ENCODE measurements at places on chromosomes 1 and 21.

GRCh38 chr1:164701189-164701761 is 142.3 kb downstream of the PBX1 start:
- no peak for DNase-seq

DNA sequence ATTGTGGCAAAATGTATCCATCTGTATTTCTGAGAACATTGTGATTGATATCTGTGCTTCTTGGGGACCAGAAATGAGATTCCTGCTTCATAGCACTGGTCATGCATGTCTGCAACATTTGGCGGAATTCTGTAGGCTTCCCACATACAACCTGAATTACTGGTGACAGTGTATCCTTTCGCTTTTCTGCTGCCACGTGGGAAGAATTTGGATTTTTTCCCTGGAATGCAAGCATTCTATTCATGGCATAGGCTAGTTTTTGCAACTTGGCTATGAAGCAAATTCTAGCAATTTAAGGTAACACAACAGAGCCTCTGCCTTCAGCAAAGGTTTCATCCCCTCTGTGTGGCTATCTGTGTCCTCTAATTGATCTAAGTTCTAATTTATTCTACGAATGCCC is 85.9 kb downstream of the BCAR3 start:
- no peak for DNase-seq

- DNase-seq, result no peak
These were observed 5.1 kb upstream of the TMCO4 start for GRCh38 chr1:19804831-19805251.

DNA sequence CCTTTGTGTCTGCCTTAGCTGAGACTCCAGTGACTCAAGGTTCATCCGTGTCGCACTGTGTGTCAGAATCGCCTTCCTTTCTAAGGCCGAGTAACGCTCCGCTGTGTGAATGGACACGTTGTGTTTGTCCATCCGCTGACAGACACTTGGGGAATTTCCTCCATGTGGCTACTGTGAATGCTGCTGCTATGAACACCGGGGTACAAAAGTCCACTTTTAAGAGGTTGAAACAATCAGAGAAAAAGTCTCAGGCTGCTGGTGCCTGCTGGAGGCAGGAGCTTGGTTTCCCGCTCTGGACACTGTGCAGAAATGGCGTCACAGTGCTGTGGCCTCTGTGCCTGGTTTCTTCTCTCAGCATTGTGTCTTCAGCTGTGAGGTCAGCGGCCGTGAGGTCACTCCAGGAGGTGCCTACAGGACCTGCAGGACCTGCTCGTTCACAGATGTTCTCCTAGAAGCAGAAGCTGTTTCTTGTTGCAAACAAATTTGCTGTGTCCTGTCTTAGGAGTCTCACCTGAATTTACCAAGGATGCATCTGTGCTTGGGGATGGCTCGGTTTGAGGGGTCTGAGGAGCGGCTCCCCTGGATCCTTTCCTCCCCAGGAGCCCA is 34.2 kb downstream of the KRTAP10-1 start:
- DNase-seq, result no peak

DNA sequence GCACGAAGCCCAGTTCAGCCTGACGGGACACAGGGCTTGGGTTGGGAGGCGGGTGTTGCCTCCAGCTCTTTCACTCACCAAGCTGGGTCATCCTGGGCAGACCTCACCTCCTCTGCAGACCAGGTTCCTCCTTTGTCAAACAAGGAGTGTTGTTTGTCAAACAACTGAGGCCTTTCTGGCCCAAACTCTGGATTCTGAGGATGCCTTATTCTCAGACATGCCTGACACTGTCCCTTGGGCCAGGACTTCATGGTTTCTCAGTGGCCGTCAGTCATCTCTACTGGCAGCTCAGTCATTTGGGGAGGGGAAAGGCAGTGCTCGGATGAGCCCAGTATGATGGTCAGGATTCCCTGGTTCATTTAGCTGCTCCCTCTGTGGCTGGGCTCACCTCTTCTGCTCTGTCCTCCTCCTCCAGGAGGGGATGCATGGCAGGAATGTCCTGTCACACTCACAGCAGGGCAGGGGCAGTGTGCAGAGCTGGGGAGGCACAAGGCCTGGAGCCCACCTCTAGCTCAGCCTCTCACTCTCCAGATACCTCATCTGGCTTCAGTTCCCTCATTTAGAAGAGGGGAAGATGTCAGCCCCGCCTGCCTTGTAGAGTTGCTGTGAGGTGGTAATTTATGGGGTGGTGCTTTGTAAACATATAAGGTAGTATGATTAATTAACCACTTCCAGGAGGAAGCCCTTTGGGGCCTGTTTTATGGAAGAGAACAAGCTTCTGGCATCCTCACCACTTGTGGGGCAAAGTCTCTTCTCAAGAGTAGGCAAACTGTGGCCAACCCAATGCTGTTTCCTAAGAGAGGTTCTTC is 20.6 kb downstream of the SLC2A1 start:
- no peak for DNase-seq

GRCh38 chr1:41110736-41111135 is 89.2 kb upstream of the SLFNL1 start:
- no peak for DNase-seq

- no peak for DNase-seq
These were observed 99.2 kb upstream of the IFFO2 start for GRCh38 chr1:19055701-19056100.

- peak; percentile 49 for DNase-seq
These were observed 425.7 kb upstream of the USP24 start for GRCh38 chr1:55640708-55641473.

- DNase-seq, result no peak
These were observed 9.4 kb downstream of the PHACTR4 start for GRCh38 chr1:28378906-28379305.

- no peak for DNase-seq
These were observed 886.9 kb downstream of the AMY1C start for GRCh38 chr1:104636581-104636980.

DNA sequence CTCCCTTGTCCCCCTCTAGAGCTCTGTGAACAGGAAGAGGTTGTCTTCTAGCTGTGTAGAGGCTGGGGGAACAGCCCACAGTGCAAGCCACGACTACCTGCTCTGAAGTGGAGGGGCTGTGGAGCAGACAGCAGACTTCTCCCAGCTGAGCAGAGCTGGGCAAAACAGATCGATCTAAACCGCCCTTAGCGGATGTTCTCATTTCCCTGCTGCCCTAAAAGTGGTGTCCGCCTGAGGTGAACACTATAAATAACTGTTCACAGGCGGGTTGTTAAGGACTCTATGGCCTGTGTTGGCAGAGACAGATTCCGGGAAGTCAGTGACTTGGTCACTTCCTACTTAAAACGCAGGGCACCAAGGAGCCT is 203.2 kb downstream of the RHOU start:
- DNase-seq, result no peak

DNA sequence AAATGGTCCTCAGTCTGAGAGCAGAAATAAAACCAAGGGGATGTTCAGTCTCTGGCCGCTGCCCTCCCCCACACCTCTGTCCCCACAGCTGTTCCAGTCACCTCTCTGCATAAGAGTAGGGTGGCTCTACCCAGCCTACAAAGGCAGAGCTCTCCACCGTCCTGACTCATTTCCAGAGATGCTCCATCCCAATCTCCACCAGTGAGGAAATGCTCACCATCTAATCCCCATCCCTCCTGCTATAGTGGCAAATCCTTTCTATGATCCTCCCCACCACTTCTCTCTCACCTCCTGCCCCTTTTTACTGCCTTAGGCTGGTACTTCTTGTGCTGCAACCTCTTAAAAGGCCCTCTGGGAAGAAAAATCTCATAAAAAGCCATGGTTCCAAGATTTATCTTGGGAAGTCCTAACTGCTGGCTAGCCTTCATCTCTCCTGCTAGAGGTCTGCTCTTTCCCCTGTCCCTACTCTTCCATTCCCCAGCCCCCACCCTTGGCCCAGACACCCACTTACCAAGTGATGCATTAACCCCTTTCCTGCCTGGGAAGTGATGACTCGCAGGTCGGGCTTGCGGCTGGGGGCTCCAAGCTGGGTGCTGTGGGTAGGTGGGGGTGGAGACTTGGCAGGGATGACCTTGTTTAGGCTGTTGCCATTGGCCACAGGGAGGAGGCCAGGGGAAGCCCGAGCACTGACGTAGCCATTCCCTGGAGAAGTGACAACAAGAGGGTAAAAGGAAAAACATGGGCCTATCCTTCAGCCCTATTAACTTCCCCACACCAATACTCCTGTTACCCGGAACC is 23.9 kb downstream of the MEF2D start:
- no peak for DNase-seq

DNA sequence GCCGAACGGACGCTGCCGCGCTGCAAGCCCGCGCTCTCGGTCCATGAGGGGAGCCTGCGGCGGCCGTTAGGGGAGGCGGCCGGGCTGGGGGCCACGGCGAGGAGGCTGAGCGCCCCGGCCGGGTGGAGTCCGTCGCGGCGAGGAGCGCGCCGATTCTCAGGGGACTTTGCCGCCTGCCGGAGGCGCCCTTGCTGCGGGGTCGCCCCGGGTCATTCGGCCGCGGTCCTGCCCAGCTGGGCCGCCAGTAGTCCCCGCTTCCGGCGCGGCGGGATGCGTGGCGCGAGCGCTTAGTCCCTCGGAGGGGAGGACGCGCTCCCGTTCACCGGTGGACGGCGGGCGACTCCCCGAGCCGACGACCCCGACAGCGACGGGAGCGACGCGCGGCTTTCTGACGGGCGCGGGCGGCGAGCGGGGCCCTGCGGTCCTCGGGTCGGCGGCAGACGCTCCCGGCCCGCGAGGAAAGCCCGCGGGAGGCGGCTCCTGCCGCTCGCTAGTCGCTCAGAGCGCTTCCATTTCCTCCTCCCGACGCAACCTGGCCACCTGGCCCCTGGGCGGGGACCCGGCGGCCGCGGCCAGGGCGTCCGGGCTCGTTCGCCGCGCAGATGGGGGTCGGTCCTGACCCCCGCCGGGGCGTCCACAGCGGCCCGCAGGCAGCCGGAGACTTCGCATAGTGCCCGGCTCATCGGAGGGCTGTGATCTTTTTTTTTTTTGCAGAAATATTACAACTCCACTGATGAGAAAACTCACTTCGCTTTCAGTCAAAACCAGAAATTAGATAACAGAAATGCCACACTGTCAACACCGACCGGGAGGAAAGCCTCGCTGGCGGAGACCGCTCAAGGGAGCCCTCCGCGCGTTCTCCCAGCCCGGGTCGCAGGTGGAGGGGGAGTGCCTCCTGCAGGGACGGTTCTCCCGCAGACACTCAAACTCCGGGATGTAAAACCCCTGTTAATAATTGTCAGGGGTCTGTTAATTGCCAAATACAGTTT is 641 bp upstream of the ZBTB21 start:
- peak; percentile 28 for DNase-seq

- peak; percentile 78 for DNase-seq
These were observed 36.3 kb downstream of the DHCR24 start for GRCh38 chr1:54850737-54851136.

GRCh38 chr21:16407403-16408240 is 677.8 kb downstream of the USP25 start:
- DNase-seq, result no peak

DNA sequence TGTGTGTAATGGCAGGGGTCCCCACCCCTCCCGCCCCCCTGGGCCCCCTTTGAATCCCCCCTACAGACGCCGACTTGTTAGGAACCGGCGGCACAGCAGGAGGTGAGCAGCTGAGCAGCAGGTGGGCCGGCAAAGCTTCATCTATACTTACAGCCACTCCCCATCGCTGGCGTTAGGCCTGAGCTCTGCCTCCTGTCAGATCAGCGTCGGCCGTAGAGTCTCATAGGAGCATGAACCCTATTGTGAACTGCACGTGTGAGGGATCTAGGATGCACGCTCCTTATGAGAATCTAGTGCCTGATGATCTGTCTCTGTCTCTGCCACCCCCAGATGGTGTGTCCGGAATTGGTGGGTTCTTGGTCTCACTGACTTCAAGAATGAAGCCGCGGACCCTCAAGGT is 14.9 kb upstream of the VPS26C start:
- no peak for DNase-seq

- no peak for DNase-seq
These were observed 12.4 kb downstream of the ARPC5 start for GRCh38 chr1:183622884-183623785.

DNA sequence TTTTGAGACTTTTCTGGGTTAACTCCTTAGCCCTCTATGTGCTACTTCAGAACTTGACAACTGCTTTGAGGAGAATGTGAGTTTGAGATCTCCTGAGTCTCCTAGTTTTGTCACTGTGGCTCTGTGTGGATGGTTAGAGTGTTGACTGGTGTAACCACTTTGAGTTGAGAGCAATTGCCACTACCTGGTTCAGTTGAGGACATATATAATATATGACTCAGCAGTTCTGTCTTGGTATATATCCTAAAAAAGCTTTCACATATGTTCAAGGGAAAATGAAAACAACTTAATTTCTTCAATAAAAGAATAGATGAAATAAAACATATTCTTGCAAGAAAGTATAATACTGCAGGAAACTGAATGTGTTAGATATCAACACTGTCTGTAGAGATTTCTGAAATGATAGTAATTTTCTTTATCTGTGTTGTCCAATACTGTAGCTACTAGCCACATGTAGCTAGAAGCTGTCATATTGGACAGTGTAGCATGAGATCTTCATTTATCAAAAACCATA is 96.7 kb upstream of the QSOX1 start:
- DNase-seq, result no peak

GRCh38 chr1:226903819-226904716 is 33.7 kb downstream of the PSEN2 start:
- DNase-seq, result no peak

GRCh38 chr1:54096227-54096876 is 42.9 kb downstream of the TCEANC2 start:
- no peak for DNase-seq

GRCh38 chr1:118809586-118809985 is 178.6 kb downstream of the TBX15 start:
- DNase-seq, result no peak

DNA sequence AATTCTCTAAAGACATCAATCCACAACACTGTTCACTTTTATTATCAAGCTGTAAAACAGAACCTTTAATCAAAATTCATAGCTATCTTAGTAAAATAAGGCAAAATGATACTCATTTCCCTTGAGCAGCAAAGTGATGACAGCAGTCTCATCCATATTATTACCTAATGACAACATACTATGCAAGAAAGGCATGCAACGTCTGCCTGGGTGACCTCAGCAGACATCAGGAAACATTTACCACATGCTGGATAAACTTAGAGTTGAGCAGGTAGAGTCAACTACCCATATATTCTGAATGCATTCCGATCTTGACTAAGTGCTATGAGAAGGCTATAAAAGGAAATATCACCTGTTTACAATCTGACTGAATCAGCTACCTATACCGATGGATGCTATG is 145.1 kb downstream of the SIPA1L2 start:
- no peak for DNase-seq

DNA sequence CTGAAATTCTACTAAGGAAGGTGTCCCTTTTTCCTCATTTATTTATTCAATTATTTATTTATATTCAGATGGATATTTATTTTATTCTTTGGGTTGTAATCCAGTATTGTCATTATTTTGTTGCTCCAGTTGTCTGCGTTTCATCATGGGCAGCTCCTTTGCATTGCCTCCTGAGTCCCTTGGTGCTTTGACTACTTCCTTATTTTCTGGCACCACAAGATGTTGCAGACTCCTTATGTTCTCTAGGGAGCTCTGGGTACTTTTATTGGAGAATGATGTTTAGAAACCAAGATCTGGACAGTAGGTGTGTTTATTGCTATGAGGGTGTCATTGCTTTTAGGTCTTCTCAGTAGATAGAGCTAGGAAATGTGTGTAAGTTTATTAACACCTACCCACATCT is 59.9 kb upstream of the ERRFI1 start:
- DNase-seq, result no peak

- DNase-seq, result peak; percentile 36
These were observed 536.4 kb downstream of the DPYD start for GRCh38 chr1:97384294-97384968.

GRCh38 chr21:33945652-33946270 is 30.2 kb upstream of the ATP5PO start:
- DNase-seq, result no peak

- DNase-seq, result no peak
These were observed 3.2 kb downstream of the UBASH3A start for GRCh38 chr21:42406866-42407265.
